Hair follicle dermal papilla cell (primary cell): ENCODE measurements at places on chromosomes 7 and 10. TPM values are rescaled to one million over a fixed set of nuclear protein-coding genes. Genes with fewer than 3 reads are reported as not detected.

Gene CDHR3
- 34.1 and 45.3 TPM in 2 replicates for total RNA-seq

Gene CCDC172
- total RNA-seq = not detected in 2 replicates

Gene COL17A1
- total RNA-seq = 1.2 and 1.6 TPM in 2 replicates

Gene CYP26C1
- total RNA-seq = under 0.01 and 0.16 TPM in 2 replicates

Gene AKR1C3
- total RNA-seq = 41.5 and 84.8 TPM in 2 replicates

Gene HOXA2
- total RNA-seq = 0.12 and 0.32 TPM in 2 replicates

Gene TAS2R38
- total RNA-seq = not detected in 2 replicates

Gene SPDYE8
- not detected in 2 replicates for total RNA-seq

Gene SLC16A9
- under 0.01 TPM in 1 of 2 replicates, not detected in the other for total RNA-seq

Gene IGFBP1
- 0.12 TPM in 1 of 2 replicates, not detected in the other for total RNA-seq

Gene ABCF2
- 56.0 and 57.3 TPM in 2 replicates for total RNA-seq

Gene CLIP2
- total RNA-seq = 50.5 and 70.6 TPM in 2 replicates

Gene FBXL13
- total RNA-seq = 0.73 and 0.97 TPM in 2 replicates
